Right lobe of liver (tissue), 6 donors: ENCODE measurements at places on chromosomes 6 and 20.

DNA sequence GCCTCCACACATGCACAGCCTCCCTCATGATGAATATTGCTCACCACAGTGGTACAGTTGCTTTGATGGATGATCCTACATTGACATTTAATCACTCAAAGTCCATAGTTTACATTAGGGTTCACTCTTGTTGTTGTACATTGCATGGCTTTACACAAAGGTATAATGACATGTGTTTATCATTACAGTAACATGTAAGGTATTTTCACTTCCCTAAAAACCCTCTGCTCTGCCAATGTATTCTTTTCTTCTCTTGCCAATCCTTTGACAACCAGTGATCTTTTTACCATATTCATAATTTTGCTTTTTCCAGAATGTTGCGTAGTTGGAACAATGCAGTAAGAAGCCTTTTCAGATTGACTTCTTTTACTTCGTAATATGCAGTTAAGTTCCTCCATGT is 166.6 kb upstream of the KHDRBS2 start:
- no peak for DNase-seq

- no peak for DNase-seq
These were observed 461.1 kb downstream of the MMUT start for GRCh38 chr6:49001856-49002541.

- DNase-seq = no peak
These were observed 34.6 kb downstream of the RAMACL start for GRCh38 chr6:166551754-166552495.

DNA sequence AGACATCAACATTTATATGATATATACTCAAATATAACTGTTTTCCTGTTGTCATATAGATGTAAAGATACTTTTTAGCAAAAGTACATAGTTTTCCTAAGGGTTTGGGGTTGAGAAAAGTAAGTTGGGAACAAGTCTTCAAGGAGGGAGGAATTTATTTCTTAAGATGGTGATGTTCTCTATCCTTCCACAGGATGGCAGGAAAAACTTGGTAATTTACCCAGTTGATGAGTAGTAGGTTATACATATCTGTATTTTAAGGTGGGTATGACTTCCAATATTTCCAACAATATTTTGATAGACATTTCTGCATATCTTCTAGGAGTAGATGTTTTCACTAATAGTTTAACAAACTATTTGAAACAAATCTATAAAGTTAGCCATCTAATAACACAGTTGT is 254.4 kb downstream of the RIMS1 start:
- no peak for DNase-seq

DNA sequence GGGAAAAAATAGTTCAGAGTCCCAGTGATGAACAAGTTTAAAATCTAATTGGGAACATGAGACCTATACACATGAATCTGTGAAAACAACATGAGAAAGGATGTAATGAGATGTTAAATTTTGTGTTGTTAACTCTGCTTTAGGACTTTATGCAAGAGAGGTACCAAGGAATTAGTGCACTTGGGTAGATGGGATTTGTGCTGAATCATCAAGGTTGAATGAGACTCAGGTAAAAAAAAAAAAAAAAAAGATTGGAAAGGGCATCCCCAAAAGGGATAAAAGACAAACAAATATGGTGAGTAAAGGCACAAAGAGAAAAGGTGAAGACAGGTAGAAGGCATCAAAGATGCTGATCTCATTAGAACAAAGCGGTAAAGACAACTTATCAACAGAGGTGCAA is 644.4 kb downstream of the CBLN4 start:
- DNase-seq = no peak

DNA sequence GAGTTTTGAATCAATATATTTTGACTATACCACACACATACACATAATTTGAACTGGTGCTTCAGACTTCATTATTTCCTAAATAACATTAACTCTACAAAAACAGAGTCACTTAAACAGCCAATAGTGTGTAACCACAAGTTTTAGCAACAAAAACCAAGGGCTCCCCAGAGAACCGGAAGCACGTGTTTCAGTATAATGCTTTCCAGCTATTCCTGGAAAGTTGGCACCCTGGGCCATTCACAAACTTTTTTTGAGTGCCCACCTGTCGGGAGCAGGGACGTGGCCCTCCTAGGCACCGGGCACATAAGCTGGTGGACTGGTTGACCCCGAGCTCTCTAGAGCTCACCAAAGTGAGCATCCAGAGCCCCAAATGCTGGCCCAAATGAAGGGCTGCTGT is 1.9 kb upstream of the SLC35D3 start:
- no peak for DNase-seq

- DNase-seq = no peak
These were observed 483.3 kb downstream of the TFAP2B start for GRCh38 chr6:51301962-51302361.

GRCh38 chr20:8587810-8588209 is 455.7 kb downstream of the PLCB1 start:
- DNase-seq = no peak

DNA sequence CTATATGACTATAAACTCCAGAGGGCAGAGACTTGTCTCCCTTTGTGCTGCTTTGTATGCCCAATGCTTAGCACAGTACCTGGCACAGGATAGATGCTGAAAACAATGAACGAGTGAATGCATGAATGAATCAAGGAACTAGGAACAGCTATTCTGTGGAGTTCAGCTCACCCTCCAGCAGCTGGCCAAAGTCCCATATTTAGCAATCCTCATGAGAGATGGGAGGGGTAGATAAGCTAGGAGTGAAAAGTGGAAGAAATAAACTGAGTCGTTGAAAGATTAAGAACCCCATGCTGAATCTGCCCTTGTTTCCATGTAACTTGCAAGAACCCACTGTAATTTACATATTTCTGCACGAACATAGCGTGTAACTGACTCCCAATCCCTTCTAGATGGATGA is 106.5 kb downstream of the MAFB start:
- no peak for DNase-seq

DNA sequence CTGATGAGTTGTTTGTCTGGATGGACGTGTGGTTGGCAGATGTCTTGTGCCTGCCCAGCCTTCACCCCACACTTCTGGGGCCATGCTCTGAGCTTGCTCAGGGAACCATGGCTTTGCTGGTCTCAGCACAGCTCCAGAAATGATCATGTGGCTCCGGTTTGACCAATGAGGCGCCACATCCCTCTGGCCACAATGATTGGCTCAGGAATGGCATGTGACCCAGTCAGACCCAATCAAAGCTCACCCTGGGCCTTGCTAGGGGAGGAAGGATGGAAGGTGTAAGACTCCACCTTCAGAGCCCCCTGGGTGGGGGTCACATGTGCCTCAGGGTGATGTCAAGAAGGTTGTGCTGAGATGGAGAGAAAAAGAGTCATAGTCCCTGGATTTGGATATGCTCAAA is 281.6 kb upstream of the SULF2 start:
- no peak for DNase-seq

GRCh38 chr20:24851346-24852019 is 97.6 kb upstream of the CST7 start:
- no peak for DNase-seq

- no peak for DNase-seq
These were observed 215.0 kb upstream of the NOX3 start for GRCh38 chr6:155670655-155671054.

- DNase-seq = no peak
These were observed 31.9 kb downstream of the DUSP22 start for GRCh38 chr6:324116-324728.

DNA sequence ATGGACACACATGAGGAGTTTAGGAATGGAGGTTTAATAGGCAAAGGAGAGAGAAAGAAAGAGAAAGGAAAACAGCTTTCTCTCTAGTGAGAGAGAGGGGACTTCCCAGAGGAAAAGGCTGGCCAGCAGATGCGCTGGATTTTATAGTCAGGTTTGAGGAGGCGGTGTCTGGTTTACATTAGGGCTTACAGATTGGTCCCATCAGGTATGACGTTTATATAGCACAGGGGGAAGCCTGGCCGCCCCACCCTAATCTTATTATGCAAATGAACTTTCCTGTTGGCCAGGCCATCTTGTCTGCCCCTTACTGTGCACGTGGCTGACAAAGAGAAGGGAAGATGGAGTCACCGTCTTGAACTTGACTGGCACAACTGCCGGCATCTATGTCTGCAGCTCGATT is 86.6 kb upstream of the QKI start:
- no peak for DNase-seq

DNA sequence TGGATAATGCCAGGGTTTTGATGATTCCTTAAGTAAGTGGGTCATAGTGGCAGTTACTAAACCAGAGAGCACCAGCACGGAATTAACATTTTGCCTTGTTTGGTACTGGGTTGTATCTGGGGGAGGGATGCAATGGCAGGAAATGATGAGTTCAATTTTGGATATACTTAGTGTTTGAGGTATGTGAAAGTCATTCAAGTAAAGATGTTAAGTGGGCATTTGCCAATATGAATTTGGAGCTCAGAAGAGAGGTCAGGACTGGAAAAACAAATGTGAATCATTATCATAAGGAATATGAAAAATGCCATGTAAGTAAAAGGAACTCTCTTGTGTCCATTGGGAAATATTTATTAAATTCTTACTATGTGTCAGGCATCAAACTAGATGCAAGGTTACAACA is 6.2 kb downstream of the PXT1 start:
- no peak for DNase-seq

DNA sequence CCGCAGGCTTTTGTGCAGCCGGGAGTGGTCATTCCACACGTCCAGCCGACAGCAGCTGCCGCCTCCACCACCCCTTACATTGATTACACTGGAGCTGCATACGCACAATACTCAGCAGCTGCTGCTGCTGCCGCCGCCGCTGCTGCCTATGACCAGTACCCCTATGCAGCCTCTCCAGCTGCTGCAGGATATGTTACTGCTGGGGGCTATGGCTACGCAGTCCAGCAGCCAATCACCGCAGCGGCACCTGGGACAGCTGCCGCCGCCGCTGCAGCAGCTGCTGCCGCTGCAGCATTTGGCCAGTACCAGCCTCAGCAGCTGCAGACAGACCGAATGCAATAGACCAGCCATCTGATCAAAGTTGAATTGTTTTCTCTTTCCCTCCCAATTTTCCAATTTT is 10.6 kb downstream of the RBM24 start:
- no peak for DNase-seq

DNA sequence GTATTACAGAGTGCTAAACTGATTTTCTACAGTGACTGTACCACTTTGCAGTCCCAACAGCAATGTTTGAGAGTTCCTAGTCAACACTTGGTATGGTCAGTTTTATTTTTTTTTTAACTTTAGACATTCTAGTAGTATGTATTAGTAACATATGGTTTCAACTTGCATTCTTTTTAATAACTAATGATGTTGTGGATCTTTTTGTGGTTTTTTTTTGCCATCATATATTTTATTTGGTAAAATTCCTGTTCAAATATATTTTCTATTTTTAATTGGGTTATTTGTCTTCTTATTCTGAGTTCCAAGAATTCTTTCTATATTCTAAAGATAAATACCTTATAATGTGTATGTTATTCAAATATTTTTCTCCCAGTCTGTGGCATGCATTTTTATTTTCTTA is 189.4 kb upstream of the ECI2 start:
- no peak for DNase-seq

DNA sequence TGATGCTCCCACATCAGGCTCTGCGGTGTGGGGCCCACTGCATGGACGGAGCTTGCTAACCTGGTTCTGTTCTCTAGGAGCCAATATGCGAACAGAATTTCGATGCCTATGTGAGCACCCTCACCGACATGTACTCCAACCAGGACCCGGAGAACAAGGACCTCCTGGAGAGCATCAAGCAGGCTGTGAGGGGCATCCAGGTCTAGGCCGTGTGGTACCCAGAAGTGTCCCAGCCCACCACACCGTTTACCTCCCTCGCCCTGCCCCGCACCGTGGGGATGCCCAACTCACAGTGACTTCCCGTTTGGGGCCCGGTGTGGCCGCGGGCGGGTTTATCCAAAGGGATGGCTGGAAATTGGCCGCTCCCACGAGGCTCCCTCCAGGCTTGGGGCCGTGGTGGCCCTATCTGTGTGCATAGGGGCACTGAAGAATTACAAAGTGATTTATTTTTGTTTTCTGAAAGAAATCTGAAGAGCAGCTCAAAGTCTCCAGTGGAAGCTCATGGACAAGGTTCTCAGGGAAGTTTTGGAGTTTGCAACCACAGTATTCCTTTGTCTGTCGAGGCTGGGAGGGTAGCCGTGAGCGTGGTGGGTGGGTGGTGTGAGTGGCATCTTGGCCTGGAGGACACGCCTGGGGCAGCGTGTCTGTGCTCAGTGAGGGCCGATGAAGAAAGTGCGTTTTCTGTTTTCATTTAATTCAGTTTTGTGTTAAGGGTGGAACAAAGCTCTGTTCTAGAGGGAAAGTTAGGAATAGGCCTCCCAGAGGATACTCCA is 15.1 kb upstream of the PCMTD2 start:
- DNase-seq = peak; percentile 45

DNA sequence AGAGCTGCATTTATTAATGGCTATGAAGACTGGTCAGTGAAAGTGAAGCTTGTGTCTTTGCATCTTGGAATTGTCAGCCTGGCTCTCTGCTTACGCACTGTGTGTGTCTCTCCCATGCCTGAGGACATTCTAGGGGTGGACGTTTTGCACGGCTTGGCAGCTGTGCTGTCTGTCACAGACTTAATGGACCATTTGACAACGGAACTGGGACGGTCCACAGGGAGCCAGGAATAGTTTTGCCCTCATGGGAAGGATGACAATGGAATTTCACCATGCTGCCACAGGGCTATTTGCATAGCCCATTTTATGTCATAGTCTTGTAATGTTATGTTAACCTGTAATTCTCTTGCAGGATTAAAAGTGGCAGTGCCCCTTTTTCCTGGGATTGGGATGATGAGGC is 44.7 kb downstream of the OR2B6 start:
- no peak for DNase-seq

DNA sequence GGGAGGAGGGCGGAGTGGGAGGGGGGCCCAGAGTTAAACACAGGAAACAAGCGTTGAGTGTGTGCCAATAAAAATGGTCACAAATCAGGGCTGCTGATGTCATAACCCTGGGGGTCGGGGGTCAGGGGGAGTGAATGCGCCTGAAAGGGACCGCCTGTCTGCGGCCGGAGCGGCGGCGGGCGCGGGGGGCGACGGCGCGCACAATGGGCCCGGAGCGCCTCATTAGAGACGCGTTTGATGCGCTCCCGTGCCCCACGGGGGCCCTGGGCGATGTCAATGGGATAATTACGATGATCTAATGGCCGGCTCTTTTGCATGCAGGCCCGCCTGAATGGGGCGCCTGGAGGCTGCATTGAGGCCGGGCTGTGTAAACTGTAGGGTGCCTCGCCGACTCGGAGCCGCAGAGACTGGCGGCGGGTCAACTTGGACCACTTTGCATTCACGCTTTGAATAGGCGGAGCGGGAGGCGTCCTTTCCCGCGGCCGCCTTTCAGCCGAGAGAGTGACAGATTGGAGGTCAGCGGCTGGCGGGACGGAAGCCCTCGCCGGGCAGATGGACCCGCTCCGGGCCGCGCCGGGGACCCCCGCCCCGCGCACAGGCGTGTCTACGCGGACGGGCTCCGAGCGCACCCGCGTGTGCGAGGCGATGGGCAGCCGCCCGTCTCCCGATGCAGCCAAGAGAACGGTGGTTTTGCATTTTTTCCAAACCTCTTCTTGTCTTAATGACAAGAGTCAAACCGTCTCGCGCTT is 296.1 kb downstream of the TFAP2C start:
- no peak for DNase-seq

- no peak for DNase-seq
These were observed 90.2 kb downstream of the ANKS1A start for GRCh38 chr6:34979218-34979617.

- no peak for DNase-seq
These were observed 154.8 kb upstream of the KCNQ5 start for GRCh38 chr6:72466971-72467566.
